ENCODE measurements at places on chromosomes 2 and 18.
A peak's percentile ranks its signal among the peaks of the same experiment; 100 is the strongest.

- DNase-seq: peak; percentile 27
These were observed 227.9 kb downstream of the GBX2 start for GRCh38 chr2:235940330-235940729.

DNA sequence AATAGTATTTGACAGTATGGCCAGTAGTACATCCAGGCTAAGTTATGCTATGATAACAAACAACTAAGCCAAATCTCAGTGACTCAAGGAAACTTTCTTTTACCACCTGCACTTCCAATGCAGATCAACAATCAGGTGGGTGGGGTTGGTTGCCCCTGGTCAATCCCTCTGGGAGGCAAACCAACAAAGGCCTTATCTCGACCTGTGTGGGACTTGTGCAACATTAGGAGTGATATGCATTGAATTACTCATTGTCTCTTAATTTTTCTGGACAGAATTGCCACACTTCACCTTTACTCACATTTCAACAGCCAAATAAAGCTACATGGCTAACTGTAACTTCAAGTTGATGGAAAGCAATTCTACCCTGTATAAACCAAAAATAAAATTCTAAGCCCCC lies 1049.3 kb upstream of the CDH2 start:
- DNase-seq: peak; percentile 46

GRCh38 chr2:28274911-28275685 lies 117.6 kb upstream of the FOSL2 start:
- peak; percentile 97 for DNase-seq

GRCh38 chr2:108612153-108612513 lies 77.9 kb downstream of the LIMS1 start:
- DNase-seq: peak; percentile 94

DNA sequence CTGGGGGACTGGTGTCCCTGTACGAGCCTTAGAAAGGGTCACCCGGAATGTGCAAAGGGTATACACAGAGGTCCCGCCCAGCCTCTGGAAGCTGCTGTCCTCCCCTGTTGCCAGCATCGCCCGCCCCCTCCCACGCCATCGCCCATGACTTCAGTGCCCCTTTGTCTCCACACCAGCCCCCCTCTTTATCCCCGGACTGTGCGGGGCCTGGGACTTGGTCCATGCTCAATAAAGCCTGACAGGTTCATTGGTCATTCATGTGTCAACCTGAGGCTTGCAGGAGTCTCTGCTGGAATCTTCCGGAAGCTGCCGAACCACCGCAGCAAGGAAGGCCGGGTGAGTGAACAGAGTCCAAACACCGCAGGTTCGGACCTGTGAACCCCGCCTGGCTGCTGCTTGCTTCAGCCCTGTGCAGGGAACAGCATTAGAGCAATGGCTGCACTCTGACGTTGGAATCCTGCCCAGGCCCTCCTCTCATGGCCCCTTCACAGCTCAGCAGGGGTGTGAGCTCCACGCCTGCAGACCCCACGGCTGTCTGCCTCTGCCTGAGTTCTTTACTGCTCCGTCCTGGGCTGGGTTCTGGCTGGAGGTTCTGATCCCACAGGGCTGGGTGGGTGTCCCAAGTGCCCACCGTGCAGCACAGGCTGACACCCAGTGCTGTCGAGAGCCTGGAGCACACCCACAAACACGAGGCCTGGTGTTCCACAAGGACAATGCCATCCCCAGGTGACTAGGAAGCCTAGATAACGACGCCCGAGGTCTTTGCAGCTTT lies 96.5 kb downstream of the SEPTIN10 start:
- DNase-seq: peak; percentile 40

DNA sequence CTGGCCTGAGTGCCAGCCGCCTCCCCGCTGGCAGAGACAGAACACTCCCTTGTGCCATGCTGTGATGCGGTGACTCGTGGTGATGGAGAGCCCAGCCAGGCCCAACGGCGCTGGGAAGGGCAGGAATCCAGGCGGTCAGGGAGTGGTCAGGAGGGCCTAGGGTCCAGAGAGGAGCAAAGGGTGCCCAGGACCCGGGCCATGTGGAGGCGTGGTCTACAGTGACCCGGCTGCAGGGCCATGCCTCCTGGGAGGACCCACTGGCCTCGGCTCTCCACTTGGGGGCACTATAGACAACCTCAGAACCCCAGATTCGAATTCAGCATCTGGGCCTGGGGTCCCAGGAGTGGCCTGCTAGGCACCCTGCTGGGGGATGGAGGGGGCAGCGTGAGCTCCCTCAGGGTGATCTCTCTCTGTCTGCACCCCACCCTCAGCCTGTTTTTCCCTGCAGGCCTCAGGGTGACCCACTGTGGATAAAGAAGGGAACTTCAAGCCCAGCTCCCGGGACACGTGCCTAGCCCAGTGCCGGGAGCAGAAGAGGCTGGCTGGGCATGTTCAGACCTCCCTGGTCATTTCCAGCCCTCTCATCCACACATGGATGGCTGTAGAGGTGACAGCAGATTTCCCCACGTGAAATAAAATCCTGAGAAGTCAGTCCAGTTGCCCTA lies 13.0 kb downstream of the AMER3 start:
- DNase-seq: no peak

DNA sequence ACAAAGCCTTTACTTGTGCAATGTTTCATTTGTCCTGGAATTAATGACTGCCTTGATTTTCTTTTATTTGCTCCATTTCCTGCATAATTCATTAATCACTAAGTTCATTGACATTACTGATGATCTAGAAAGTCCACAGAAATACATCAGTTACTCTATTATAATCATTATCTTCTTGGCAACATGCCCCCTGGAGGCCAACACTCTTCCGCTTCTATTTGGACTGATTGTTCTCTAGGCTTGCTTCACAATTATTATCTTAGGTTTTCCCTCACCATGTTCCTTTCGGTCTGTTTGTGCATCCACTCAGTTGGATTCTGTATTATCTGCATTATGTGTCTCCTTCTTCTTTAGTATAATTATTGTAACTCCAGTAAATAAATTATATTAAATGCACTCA lies 461.0 kb upstream of the CDH2 start:
- DNase-seq: no peak

DNA sequence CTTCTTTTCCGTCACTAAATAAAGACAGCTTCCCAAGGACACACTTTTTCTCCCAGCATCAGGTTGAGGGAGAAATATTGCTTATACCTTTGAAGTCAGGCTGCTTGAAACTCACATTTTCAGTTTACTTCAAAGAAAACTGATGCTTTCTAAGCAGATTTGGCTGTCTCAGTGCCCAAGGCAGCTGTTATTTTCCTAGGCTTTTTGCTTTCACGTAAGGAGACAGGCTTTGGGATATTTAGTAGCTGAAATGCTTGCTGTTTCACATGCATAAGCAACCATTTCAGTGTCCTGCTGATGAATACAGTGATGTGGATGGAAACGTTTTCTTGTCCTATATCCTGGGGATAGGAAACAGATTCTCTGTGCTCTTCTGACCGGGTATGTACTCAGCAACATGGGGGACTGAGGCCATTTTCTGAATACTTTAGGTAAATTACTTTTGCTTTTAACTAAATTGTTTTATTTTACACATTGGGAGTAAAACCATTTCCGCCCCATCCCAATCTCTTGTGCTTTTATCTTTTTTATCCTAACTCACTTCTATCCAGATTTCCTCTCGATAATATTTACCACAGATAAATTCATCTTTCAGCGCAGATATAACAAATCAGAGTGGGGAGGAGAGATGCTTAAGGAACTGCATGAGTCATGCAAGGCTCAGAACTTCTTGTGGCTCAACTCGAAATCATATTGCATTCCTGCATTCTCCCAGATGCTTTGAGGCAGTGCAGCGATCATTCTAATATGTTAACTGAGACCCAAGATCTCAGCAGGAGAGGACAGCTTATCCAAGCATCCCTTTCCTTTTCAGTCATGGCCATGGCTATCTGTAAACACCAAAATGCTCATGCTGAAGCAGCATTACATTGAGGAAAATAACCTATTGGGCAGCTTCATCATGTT lies 22.2 kb downstream of the GALR1 start:
- no peak for DNase-seq

GRCh38 chr2:143745060-143745459 lies 615.8 kb downstream of the ARHGAP15 start:
- DNase-seq: peak; percentile 30

- DNase-seq: no peak
These were observed 50.2 kb upstream of the GALNT3 start for GRCh38 chr2:165844216-165844615.

DNA sequence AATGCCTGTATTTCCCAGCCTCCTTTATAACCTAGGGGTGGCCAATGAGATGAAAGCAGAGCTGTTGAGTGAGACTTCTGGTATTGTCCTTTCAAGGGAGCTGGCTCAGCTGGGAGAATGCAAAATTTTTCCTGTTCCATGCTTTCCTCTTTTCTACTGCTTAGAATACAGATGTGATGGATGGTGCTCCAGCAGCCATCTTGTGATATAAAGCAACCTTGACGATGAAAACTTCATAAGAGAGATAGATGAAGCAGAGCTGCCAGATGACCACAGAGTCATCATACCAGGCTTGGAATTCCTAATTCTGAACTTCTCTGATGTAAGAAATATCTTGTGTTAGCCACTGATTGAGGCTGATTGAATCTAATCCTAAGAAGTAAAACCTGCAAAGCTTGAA lies 11.9 kb upstream of the INHBB start:
- no peak for DNase-seq

All from epithelial cell of esophagus (primary cell).